ENCODE measurements at places on chromosomes 1 and 21.

DNA sequence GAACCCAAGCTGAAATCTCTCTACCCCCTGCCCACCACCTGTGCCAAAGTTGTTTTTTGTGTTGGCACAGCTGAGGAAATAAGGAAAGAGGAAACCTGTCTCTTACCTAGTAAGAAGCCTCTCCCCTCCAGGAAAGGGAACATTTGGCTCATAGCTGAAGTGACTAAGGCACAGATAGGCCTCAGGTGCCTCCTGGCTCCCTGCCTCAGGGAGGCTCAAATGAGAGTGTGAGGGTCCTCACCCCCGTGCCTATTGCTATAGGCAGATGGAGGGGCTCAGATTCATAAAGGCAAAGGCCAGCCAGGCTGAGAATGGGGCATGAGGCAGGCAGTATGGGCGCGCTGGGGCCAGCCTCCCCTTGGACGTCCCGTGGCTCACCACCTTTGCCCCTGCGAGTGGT, 7.4 kb downstream of the SLC30A2 start:
- DNase-seq = no peak

DNA sequence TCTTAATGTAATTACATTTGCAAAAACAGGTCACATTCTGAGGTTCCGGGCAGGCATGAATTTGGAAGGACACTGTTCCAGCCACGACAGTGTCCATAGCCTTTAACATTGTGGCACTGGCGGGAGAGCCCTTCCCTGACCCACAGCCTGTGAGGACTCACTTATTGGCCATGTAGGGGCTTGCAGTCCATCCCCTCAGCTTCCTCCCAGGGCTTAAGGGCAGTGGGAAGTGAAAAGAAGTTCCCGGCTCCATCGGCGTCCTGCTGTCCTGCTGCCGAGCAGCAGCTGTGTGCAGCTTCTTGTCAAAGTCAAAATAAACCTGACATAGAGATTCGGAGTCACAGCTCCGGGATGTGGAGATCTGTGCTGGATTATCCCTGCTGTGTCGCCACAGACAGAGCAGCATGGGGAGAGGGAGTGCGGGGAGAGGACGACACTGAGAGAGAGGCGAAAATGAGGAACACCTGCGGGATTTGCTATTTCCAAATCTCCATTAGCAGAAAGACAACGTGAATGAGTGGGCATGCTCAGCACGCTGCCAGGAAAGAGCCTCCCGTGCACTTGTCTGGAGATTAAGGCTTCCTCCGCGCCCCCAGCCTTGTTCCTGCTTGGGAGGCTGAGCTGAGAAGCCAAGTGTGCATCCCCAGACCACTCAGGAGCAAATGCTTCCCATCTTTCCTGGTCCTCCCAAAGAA, 260.3 kb downstream of the ASTN1 start:
- no peak for DNase-seq

- DNase-seq = no peak
Observed at GRCh38 chr1:186948535-186948934, 119.8 kb downstream of the PLA2G4A start.

- DNase-seq = no peak
Observed at GRCh38 chr1:209356976-209357377, 226.5 kb upstream of the CAMK1G start.

GRCh38 chr1:226109829-226110248, 47.3 kb downstream of the H3-3A start:
- peak; percentile 83 for DNase-seq

GRCh38 chr1:20834780-20835179, 47.7 kb upstream of the HP1BP3 start:
- DNase-seq = no peak

DNA sequence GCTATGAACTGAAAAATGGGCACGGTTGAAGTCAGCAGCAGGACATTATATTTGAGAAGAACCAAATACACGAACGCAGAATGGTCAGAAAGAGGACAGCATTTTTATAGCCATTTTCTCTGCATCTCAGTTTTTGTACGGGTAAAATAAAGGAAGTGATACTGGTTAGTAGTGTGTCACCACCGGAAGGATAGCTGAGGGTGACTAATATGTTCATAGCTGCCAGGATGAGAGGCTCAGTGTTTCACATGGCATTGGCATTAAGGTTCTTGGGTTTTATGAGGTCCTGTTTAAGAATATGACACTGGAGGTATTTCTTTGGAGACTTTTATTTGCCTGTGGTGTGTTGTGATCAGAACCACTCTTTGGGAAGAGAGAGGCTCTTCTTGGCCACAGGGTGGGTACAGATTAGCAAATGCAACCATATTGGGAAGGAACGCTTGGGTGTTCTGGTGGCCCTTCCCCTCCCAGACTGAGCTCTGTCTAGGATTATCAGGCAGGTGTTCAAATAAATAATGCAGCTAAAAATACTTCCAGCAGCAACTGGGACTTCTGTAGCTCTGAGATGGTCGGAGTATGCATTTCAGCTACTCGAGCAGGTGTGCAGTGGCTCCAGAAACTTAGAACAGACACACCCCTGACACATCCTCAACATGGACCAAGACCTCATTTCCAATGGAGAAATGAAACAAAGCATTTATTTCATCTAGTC, 158.2 kb downstream of the PBX1 start:
- DNase-seq = peak; percentile 11

DNA sequence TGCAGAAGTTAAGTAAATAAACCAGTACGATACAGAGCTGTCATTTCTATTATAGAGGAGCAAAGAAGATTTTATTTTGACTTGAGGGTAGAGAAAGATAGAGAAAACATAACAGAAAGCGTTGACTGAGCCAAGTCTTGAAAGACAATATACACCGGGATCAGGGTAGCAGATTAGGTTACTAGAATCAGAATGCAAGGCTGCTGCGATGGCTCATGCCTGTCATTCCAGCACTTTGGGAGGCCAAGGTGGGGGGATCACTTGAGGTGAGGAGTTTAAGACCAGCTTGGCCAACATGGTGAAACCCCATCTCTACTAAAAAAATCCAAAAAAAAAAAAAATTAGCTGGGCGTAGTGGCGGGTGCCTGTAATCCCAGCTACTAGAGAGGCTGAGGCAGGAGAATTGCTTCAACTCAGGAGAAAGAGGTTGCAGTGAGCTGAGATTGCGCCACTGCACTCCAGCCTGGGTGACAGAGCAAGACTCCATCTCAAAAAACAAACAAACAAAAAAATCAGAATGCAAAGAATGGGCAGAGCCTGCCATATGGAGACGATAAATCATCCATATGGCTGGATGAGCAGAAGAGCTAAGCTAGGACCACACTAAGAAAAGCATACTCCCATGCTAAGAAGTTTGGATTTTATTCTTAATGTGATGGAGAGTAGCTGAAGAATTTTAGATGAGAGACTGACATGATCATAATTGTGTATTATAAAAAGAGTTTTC, 9.9 kb upstream of the ABCD3 start:
- no peak for DNase-seq

DNA sequence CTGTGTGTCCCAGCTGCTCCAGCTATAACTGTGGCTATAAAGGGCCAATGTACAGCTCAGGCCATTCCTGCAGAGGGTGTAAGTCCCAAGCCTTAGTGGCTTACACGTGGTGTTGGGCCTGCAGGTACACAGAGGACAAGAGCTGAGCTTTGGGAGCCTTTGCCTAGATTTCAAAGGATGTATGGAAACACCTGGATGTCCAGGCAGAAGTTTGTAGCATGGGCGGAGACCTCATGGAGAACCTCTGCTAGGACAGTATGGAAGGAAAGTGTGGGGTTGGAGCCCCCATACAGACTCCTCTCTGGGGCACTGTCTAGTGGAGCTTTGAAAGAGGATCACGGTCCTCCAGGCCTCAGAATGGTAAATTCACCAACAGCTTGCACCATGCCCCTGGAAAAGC, 113.9 kb downstream of the RGS21 start:
- DNase-seq = no peak

DNA sequence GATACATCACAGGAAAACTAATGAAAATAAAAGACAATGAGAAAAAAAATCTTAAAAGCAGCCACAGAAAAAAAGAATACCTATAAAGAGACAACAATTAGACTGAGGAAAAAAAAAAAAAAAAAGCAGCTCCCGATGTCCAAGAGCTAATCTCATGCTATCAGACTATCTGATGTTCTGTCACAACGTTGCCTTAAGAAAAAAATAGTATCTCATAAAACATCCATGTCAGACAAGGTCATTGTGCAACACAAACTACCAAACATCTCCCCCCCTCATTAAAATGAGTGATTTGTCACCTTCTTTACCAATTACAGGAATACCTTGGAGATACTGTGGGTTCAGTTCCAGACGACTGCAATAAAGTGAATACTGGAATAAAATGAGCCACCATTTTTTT, 68.9 kb downstream of the ZNF644 start:
- DNase-seq = no peak

DNA sequence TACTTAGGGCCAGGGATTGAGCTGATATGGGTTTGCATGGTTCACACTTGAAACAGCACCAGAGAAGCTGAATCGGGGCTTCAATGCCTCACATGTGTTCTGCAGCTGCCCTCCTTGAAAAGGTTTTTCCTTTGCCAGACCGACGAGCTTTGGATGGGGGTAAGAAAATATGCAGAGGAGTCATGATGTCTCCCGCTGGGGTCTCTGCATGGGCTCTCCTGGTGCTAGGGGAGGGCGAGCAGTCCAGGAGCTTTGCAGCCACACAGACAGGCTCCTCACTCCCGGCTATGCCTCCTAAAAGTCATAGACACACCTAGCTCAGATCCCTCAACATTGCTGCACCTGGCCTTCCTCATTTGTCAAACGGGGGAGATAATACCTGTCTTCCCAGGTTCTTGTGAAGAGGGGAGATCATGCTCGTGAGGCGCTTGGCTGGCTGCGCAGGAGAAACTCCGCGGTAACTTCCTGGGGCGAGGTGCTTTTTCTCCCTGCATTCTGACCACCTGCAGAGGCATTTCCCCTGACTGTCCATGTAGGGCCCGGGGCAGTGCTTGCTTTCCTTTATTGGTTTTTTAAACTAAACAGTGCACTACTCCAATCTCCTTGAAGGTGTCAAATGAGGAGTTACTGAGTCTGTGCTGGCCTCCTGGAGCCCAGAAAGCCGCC, 112.4 kb downstream of the PLXNA2 start:
- DNase-seq = no peak

DNA sequence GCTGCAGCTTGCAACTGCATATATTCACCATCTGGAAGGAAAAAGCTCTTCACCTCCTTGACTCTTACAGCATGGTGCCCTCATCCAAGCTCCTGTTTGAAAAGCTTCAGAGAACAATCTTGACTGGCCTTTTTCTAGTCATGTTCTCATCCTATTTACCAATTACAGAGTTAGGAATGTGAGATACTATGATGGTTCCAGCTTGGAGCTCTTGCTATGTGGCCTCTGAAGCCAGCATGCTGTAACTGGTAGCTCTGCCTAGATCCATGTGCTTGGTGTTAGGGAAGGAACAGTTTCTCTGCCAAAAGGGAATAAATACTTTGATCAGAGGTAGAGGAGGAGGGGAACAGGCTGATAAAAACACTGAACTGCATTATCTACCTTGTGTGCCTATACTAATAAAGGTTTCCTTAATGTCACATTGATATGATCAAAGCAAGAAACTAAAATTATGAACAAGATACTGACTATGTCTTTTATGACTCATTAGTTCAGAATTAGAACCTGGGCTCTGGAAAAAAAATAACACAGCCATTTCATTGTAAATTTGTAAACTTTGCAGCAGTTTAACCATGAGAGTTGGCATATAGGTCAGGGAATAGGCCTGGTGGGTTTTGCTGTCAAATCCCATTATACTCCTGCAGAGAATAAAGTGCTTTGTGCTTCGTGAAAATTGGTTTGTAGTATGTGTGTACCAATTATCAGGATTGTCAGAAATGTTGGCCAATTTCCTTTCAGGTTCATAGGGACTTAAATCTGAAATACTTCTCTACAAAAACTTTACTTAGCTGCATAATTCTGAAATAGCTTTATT, 92.7 kb downstream of the LEPR start:
- DNase-seq = no peak

- DNase-seq = no peak
Observed at GRCh38 chr1:8510041-8510823, 192.3 kb downstream of the SLC45A1 start.

DNA sequence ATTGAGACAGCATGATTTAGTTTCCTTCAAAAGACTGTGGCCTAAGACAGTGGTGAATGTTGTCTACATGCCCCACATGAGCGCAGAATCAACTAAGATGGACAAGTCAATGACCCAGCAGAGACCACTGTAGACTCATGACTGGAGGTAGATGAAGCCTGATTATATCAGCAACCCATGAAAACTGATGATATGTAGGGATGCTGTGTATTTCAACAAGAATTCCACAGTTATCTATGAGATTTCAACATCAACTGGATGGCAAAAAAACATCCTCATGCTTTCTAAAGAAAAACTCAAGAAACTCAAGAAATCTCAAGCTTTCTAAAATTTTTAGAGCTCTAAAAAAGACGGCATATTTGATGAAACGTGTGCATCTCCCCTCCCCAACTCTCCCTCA, 413.9 kb upstream of the LYPLAL1 start:
- DNase-seq = no peak

DNA sequence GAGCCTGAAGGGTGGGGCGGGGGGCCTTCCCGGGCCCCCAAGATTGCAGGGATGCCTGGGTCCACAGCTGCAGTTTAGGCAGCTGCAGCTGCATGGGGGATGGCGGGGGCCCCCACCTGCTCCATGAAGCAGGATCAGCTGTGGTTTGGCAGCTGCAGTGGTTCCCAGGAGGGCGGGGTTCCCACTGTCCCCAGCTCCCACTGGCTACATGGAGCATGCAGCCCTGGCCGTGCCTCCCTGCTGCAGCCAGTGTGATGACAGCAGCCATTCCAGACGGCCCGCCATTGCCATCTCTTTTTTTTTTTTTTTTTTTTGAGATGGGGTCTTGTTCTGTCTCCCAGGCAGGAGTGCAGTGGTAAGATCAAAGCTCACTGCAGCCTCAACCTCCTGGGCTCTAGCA, 992 bp upstream of the C1QA start:
- no peak for DNase-seq

- no peak for DNase-seq
Observed at GRCh38 chr1:154615411-154615810, 7.4 kb upstream of the ADAR start.

GRCh38 chr21:29487154-29487553, 188.4 kb downstream of the BACH1 start:
- DNase-seq = no peak

- peak; percentile 86 for DNase-seq
Observed at GRCh38 chr1:31926853-31927660, 11.1 kb downstream of the PTP4A2 start.

GRCh38 chr1:16458831-16459230, 18.3 kb downstream of the NECAP2 start:
- DNase-seq = no peak

- no peak for DNase-seq
Observed at GRCh38 chr1:184157394-184157742, 105.8 kb downstream of the TSEN15 start.

DNA sequence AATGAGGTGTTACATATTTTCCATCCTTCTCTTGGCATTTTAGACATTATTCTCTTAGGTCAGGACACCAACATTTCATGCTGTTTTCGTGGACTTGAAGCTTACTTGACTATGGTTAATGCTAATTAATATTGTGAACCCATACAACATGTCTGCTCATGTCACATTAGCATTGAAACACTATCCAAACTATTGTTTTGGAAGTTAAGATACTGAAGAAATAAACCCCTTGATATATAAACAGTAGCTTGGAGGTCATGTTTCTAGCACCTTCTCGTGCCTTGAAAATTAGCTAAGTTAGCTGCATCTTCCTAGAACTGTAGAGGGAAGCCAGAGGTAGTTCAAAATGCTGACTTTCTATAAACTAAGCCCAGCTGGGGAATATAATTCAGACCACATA, 288.8 kb downstream of the LTN1 start:
- DNase-seq = no peak

GRCh38 chr1:235995511-235995910, 69.4 kb downstream of the NID1 start:
- DNase-seq = no peak
